ENCODE measurements at places on chromosomes 5 and 9.

GRCh38 chr5:142346706-142347105 is 21.9 kb upstream of the SPRY4 start:
- no peak for DNase-seq

DNA sequence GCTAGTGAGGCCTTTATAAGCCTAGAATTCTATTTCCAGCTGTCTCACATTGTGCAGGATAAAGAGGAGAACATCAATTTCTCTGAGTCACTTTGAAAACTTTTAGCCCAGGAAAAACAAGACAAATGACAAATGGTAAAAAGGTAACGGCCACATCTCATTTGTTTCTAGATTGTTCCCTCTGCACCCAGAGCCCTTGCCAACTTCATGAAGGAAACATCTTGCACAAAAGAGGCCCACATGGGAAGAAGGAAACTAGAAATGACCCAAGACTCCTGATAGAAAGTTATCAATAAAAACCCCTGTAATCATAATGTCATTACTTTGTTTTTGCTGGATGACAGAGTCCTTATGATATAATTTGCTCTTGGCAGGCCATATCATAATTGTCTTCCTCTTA is 5.3 kb downstream of the DPYSL3 start:
- no peak for DNase-seq

GRCh38 chr5:181028032-181028819 is 11.8 kb upstream of the BTNL9 start:
- DNase-seq: no peak

DNA sequence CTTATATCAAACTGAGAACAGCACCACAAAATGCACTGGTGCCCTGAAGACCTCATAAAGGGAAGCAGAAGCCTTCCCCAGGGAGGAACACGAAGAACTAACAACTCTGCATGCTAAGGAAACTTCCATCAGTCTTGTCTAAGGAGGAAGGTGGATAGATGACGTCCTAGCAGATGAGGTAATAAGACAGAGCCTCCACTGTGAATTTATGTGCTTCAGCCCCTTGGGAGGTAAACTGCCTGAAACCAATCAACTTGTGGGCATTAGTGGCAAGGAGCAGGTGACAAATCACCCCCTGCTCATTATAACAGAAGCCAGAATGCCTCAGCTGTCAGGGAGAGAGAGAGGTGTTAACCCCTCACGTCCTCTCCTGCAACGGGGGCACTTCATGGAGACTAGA is 48.9 kb upstream of the SPIN1 start:
- DNase-seq: no peak

- DNase-seq: no peak
These were observed 71.1 kb upstream of the LHFPL2 start for GRCh38 chr5:78719504-78720219.

GRCh38 chr5:171639205-171639621 is 146.4 kb upstream of the SMIM23 start:
- no peak for DNase-seq

DNA sequence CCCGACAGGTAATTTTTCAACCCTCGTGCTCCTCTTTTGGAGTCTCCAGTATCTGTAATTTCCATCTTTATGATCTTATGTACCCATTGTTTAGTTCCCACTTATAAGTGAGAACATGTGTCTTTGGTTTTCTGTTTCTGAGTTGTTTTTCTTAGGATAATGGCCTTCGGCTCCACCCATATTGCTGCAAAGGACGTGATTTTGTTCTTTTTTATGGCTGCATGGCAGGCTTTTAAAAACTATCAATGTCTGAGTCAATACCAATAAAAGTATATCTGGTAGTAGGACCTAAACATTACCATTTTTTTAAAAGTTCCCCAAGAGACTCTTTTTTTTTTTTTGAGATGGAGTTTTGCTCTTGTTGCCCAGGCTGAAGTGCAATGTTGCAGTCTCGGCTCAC is 3.9 kb upstream of the SLC26A2 start:
- no peak for DNase-seq

DNA sequence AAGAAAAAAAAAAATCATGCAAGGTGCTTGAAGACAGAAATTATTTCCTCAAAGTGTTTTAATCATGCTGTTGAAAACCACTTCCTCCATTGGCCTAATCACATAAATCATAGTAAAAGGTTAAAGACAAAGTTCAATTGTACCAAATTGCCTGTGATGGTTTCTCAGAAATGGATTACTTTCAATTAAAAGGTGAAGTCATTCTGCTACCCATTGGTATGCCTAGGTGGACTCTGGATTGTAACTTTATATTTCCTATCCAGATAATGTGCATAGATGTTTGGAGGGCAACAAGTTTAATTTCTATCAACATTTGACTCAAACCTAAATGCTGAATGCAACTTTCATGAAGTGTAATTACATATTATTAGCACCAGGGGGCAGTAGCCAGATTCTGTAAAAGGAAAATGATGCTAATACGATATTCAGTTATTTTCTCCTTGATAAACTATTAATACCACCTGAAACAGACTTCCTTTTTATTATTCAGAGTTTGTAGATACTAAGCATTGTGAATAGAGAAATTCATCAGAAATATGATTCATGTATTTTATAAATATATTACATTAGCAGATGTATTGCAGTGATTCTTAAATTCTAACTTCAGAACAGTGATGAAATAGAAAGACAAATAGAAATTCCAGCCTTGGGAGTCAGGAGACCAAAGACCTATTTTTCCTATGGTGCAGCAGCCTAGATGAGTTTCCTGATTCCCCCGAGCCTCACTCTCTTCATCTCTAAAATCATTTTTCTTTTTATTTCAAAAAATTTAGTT is 148.2 kb downstream of the CAAP1 start:
- no peak for DNase-seq

DNA sequence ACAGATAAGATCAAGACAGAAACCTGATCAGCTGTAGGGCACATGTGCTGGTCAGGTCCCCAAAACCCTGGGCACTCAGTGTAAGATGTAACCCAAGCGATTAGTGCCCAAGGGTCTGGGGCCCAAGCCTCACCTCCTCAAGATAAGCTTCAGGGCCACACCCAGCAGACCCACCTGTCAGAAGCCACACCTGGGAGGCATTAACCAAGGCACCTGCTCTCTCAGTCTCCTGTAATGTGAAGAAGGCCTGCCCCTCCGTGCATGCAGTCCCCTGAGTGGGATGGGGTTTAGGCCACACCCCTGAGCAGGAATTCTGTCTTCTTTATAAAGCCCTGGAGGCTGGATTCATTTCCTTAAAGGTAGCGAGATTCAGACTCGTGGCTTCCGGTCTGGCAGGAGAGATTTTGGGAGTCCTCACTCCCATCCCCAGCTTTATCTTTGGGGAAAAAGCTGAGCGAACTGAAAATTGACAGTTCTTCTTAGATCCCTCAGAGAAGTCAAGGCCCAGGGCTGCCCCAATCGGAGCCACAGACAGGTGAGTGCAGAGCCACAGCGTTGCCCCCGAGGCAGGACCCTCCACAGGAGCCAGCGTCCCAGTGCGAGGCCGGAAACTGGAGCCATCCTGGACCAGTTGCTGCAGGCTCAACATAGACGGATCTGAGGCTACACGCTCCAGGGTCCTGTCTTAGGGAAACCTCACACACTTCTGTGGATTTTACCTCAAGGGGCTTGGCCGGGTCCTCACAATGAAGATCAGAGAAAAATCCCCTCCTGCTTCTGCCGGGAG is 357.6 kb upstream of the IRX4 start:
- DNase-seq: no peak

- DNase-seq: no peak
These were observed 15.7 kb downstream of the GPBP1 start for GRCh38 chr5:57189515-57189914.

GRCh38 chr5:104186100-104186499 is 623.5 kb upstream of the NUDT12 start:
- no peak for DNase-seq

DNA sequence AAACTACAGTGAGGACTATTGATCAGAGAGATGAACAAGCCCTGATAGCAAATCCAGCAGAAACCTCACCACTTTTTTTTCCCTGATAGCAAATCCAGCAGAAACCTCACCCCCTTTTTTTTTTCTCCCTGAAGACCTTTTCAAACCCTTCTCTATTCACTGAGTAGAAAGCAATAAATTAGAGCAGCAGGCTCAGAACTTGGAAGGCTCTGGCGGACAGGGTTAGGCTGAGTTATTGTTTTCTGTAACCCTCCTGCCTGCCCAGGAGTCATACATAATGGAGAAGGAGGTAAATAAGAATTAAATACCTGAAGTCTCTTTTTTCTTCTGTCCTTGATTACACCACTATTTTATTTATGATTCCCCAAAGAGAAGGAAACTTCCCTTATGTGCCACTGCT is 136.3 kb upstream of the SNX2 start:
- no peak for DNase-seq

DNA sequence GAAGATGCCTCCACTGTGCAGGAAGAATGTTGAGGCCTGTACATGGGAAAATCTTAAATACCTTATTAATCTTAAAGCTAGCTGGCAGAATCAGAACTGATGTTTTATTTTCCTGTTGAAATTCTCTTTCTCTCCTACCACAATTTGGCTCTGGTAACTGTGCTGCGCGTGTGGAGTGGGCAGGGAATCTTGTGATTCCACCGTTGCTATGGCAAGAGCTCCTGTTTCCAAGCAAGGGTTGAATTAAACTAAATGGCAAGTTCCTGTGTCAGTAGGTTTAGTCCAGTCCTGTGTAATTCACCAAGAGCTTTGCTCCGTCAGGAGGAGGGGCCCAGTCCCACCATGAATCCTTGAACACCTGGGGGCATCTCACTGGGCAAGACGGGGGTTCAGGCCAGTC is 36.4 kb downstream of the NXNL2 start:
- DNase-seq: no peak

- DNase-seq: peak; percentile 19
These were observed at the start of gene CFAP77 for GRCh38 chr9:132409828-132410528. CFAP77 (plus strand) TSS chr9:132410211; CDS start chr9:132410272, 61 bp downstream.

GRCh38 chr5:175729829-175730277 is 72.0 kb downstream of the HRH2 start:
- DNase-seq: peak; percentile 84

GRCh38 chr5:131394128-131394527 is 130.3 kb downstream of the CDC42SE2 start:
- DNase-seq: no peak

DNA sequence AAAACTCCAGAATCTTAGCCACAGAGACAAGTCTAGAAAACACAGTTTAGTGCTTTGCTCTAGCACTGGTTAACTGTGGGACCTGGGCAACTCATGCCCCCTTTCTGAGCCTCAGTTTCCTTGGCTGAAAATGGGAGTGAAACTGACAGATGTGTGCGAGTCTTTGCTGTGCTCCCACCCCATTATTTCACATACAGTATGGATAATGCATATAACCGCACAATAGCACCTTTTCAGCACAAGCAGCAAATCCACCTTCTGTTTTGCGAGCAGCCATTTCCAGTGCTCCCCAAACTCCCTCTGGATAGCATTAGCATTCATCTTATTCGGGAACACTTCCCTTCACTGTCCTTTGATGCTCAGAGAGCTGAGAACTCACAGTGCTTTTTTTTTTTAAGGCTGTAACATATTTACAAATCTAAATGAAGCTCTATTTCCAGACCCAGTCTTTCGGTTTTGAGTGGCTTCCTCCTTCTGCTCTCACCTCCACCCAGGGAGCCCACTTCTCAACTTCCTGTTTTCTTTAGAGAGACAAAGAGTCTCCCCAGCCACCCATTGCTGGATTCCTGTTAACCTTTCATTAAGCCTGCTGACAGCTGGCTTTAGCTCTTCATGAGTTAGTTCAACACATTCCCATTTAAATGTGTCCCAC is 49.2 kb downstream of the TIMD4 start:
- DNase-seq: no peak

DNA sequence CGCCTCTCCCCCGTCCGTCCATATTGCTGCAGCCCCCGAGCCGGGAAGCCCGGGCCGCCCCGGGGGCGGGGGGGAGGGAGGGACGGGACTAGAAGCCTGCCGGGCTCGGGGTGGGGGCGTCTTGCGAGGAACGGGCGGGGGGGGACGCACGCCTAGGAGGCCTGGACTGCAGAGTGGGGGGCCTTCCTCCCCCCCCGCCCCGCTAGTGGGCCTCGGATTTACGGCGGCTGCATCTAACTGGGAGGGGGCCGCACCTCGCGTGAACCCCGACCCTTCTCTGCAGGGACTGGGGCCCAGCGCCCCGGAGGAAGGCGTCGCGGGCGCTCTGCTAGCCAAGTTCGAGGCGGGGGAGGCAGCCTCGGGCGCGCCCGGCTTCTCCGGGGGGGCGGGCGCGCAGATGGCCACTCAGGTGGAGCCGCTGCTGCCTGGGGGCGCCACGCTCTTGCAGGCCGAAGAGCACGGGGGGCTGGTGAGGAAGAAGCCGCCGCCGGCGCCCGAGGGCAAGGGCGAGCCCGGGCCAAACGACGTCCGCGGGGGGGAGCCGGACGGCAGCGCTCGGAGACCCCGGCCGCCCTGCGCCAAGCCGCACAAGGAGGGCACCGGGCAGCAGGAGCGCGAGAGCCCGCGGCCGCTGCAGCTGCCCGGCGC is at the start of gene LARP1:
Gene LARP1 (plus strand): TSS at position 17 of the 648 bp plus-strand sequence. CDS start 381 bp downstream, at position 398.
- peak; percentile 19 for DNase-seq

GRCh38 chr9:97860451-97861147 is 7.6 kb downstream of the FOXE1 start:
- DNase-seq: no peak

GRCh38 chr9:3992222-3992621 is 307.6 kb downstream of the GLIS3 start:
- DNase-seq: no peak

- no peak for DNase-seq
These were observed 114.6 kb downstream of the MED27 start for GRCh38 chr9:131965103-131965502.

GRCh38 chr9:124676159-124676551 is 95.0 kb downstream of the NR6A1 start:
- DNase-seq: no peak

DNA sequence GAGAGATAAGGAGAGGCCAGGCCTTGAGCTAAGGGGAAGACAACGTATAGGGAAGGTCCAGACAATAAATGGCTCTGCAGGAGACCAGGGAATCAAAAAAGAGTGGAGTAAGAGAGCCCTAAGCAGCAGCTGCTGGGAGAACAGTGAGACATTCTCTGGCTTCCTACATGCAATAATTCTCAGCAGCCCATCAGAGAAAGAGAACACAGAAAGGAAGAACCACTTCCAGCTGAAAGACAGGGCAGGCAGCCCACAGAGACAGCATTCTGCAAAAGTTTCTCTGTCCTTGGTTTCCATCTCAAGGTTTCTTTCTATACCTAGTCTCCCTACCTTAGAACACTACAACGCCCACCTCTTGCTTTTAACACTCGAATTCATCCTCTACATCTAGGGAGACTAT is 189.9 kb downstream of the DEPDC1B start:
- DNase-seq: no peak

DNA sequence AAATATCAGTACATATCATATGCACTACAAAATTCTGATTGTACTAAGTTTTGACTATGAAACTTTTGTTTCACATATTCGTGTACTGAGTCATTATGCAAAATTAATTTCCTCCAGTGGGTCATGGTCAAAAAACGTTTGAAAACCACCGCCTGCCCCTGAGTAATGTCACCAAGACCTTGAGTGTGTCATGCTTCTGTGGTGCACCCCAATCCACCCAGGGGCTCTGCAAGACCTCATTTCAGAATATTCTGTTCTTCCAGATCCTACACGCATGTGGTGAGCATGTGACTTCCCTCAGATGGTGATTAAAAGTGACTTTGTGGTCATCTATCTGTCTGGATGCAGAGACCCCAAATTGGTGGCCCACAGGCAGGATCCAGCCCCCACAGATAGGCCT is 31.0 kb downstream of the ABLIM3 start:
- DNase-seq: no peak

- DNase-seq: no peak
These were observed 192.6 kb downstream of the TLE4 start for GRCh38 chr9:79764374-79764773.
